Right renal pelvis (tissue), 4 donors: ENCODE measurements at places on chromosomes 7 and 10. TPM values are rescaled to one million over a fixed set of nuclear protein-coding genes. Genes with fewer than 3 reads are reported as not detected.

DNA sequence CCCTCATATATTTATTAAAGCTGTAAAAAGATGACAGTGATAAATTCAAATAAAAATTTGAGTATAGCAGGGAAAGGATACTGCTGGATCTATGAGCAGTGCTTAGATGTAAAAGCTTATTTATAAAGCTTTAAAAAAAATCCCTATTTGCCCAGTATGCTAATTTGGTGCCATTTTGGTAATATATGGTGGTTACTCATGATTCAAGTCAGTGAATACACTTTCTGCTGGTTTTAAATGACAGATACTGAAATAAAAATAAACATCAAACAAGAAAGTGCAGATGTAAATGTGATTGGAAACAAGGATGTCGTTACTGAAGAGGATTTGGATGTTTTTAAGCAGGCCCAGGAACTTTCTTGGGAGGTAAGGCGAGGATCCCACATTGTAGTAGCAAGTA, 134.4 kb upstream of the SAMD8 start:
- no peak for DNase-seq

PTPN12 gene
- 77.6 TPM for polyA plus RNA-seq

PODXL gene
- 807 TPM for polyA plus RNA-seq

GRCh38 chr10:61164458-61165160, 220.6 kb upstream of the RHOBTB1 start:
- DNase-seq, result no peak

DNA sequence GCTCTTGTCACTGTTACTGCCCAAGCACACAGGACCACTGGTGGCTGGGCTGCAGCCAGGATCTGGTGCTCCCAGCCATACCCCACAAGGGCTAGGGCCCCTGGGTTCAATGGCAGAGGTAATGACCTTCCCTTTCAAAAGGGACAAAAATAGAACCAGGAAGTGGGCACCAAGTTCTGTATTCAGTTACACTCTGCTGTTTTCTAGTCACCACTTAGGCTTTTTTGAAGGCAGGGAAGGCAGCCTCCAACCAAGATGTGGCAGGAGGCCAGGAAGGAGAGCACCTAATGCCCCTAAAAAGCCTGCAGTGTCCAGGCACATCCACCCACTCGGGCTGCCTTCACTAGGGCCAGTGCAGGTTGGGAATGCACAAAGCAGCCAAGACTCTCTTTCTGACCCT, 47.8 kb downstream of the NOD1 start:
- no peak for DNase-seq

DNA sequence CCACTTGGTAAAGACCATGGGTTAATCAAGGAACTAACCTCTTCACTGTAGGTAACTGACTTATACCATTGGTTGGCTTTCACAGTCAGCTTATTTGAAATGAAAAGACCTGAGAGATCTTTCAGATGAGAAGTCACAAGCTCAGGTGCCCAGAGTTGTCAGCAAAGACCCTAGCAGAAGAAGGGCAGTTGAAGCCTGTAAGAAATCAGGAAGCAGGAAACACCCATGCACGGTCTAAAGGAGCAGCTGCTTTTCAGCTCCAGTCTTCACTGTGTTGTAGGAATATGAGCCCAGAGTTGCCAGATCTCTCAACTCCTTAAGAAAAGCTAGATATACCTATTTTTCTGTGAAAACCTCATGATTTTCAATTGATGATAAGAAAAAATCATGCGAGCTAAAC, 130.0 kb downstream of the ARID5B start:
- no peak for DNase-seq

GRCh38 chr10:71575934-71576801, 143.4 kb downstream of the C10orf105 start:
- no peak for DNase-seq

- no peak for DNase-seq
Observed at GRCh38 chr10:66586897-66587679, 338.7 kb upstream of the LRRTM3 start.

GRCh38 chr7:87561102-87561501, 39.6 kb downstream of the ABCB1 start:
- no peak for DNase-seq

DNA sequence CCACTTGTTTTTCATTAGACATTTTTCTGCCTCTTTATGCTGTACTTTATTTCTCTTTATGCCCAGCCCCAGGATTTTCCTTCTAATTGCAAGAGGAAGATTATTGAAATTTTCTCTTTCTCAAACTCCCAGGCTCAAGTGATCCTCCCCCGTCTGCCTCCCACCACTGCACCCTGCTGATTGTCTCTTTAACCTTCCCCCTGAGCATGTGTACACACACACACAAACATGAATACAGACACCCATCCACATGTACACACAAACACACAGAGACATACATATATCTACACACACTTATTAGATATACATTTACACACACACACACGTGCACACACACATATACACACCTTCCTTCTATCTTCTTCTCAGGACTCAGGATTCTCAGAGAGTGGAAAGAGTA, 37.3 kb upstream of the MAP3K8 start:
- no peak for DNase-seq

LRWD1 gene
- polyA plus RNA-seq, result 19.8 TPM

- DNase-seq, result no peak
Observed at GRCh38 chr7:152674860-152675758, 832 bp downstream of the XRCC2 start.

DNA sequence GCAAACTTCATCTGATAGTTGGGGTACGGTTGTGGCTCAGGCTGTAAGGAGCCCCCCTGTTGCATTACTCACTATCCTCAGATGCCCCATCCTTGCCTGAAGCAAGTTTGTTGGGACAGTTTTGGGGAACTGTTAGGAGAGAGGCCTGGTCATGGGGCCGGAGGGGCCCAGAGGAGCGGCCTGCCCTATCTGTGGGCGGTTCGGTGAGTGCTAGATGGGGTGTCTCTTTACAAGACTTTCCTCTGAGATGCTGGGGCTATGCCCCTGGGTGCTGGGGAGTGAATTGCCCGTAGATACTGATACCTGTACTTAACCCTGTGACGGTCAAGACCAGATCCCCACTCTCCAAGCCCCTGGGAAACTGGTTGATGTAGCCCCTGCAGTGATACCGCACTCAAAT, 12.4 kb downstream of the CUX1 start:
- DNase-seq, result no peak

DNA sequence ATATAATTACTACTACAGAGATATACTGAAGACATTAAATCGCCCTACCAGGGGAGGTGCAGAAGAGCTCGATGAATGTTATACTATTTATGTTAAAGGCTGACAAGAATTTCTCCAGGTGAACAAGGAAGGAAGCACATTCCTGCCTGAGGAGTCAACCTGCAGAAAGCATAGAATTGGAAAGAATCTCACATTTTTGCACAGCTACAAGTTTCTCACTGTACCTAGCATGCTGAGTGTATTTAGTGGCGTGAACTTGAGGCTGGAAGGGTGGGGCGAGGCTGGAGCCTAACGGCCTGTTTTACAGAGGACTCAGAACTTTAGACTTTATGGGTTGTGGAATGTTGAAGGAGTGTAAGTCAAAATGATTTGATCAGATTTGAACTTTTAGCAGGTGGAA, 373.6 kb upstream of the LRGUK start:
- DNase-seq, result no peak

DNA sequence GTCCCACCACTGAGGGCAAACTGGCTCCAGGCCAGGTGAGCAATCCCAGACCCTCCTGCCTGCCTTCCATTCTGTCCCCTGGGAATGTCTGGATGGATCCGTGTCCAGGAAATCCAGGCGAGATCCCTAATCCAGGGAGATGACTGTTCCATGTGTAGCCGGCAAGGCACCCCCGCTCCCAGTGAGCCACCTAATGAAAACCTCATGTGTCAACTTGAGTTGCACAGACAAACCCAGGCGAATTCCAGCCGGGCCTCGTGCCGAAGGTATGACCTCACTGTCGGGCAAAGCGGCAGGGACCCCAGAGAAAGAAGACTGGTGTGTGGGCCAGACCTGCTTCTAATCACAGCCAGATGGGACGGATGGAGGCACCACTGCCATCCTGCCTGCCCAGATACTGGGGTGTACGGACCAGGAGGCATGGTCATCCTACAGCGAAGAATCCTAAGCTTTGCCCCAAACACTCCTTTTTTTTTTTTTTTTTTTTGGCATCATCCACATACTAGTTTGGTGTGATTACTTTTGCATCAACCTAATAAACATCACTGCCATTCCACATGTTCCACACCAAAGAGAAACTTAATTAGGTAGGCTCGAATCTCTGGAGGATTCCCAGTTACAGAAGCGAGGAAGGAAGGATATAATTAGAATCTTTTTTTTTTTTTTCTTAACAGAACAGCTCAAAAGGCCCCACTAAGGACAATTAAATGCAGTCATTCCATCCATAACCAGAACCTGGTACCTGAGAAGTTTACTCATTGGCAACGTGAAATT, 313.1 kb downstream of the CALN1 start:
- DNase-seq, result no peak

GRCh38 chr10:63703740-63704345, 182.6 kb downstream of the REEP3 start:
- no peak for DNase-seq

ABCC2 gene
- 9.5 TPM for polyA plus RNA-seq

- no peak for DNase-seq
Observed at GRCh38 chr7:124914298-124914697, 15.3 kb downstream of the POT1 start.

DNA sequence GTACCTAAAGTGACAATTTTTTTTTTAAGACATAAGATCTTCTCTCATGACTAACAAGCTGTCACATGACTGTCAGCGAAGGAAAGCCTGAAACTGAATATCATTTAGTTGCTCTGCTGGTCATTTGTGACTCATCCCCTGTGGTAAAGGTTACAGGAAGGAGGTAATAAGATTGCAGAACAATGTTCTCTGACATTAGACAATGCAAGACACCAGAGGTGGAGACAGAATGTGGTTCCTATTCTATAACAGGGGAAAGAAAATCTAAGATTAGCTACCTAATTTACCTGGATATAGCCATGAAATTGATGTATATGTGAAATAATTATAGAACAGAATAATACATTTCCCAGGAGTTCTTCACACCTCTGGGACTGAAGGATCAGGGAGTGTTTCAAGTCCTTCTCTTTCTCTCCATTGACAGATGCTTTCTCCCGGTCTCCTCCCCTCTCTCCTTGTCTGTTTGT, 47.7 kb downstream of the LRGUK start:
- DNase-seq, result no peak

KAZALD1 gene
- 13.1 TPM for polyA plus RNA-seq

- no peak for DNase-seq
Observed at GRCh38 chr7:119664601-119665000, 608.4 kb upstream of the KCND2 start.

GRCh38 chr10:76012716-76013327, 581.4 kb downstream of the LRMDA start:
- DNase-seq, result no peak

NPSR1 gene
- not detected for polyA plus RNA-seq

DNA sequence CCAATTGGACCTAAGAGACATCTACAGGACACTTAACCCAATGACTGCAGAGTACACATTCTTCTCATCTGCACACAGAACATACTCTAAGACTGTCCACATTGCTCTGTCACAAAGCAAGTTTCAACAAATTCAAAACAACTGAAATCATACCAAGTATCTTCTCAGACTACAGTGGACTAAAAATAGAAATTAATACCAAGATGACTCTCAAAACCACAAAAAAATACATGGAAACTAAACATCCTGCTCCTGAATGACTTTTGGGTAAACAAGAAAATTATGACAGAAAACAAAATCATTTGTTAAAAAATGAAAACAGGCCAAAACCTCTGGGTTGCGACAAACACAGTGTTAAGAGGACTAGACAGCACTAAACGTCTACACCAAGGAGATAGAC, 24.5 kb downstream of the SNX13 start:
- DNase-seq, result no peak

DNA sequence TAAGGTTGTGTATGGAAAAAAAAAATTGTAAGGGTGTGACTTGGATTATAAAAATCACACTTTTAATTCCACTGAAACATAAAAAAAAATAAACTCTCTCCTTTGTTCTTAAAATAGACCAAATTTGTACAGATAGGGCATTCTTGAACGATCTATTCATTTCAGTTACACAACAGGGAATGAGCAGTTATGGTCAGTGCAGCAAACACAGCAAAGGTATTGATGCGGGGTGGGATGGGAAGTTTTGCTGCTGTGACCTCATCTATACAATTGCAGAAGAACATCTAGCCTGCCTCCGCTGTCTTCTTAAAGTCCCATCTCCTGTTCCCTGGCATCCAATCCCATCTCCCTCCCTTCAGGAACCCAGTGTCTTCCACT, 580.2 kb downstream of the SUGCT start:
- DNase-seq, result no peak

DNA sequence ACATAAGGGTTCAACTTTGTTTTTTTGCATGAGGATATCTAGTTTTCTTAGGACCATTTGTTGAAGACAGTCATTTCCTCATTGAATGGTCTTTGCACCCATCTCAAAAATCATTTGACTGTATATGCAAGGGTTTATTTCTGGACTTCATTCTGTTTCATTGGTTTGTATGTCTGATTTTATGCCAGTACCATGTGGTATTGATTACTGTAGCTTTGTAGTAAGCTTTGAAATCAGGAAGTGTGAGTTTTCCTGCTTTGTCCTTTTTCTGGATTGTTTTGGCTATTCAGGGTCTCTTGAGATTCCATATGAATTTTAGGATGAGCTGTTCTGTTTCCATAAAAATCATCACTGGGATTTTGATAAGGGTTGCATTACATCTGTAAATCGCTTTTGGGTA, 63.9 kb downstream of the SND1 start:
- DNase-seq, result no peak

DNA sequence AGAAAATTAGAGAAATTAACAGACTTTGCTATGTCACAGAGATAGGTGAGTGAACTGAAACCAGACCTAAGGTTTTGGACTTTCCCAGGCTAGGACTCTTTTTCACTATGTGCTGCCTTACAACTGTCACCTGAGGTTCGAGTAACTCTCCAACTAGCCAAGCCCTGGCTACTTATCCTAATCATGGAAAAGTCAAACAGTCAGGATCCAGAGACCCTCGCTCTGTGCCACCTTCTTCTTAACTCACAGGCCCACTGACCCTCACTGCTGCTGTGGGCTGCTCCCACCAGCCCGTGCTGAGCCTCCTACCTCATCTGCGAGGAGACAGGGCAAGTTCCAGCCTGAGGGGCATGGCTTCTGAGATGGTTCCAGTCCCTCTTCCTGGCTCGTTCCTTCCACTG, 211.4 kb upstream of the KLF14 start:
- DNase-seq, result no peak

GRCh38 chr10:130039141-130039540, 71.5 kb downstream of the C10orf143 start:
- no peak for DNase-seq

- no peak for DNase-seq
Observed at GRCh38 chr7:75734586-75735458, 3.9 kb downstream of the HIP1 start.
